ENCODE measurements at places on chromosomes 7 and 10. TPM values are rescaled to one million over a fixed set of nuclear protein-coding genes. Genes with fewer than 3 reads are reported as not detected.

- DNase-seq = no peak
These were observed 160.4 kb downstream of the RPS24 start for GRCh38 chr10:78194050-78194449.

- peak; percentile 88 for DNase-seq
These were observed 101.7 kb upstream of the SVIL start for GRCh38 chr10:29736366-29737073.

DNA sequence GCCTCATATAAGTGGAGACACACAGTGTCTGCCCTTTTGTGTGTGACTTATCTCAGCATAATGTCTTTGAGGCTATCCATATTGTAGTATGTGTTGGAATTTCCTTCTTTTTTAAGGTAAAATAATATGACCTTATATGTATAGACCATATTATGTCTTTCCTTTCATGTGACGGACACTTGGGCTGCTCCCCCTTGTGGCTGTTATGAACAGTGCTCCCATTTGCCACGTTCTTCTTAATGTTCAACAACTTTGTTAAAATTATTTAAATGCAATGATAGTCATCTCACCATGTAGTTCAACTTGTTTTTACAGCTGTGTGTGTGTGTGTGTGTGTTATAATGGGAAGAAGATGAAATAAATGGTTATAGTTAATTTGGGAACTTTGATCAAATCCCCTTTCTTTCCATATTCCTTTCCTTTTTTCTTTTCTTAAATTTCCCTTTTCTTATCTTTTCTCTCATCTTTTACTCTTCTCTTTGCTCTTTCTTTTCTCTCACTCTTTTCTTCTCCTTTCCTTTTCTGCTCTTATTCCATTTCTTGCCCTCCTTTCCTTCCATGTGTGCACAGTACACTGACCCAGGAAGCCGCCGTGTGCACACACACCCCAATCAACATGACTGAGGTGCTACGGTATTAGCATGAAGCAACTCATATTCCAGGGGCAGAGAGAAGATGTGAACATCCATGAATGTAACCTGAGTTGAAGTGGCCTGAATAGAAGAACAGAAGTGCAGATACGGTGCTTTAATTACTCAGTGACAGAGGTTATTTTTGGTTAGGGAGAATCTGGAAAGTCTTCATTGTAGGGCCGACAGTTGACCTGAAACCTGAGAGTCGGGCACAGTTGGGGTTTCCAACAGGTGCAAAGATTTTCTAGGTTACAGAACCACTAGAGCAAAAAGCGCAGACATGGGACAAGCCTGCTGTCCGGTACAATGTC, 596.6 kb downstream of the SDK1 start:
- no peak for DNase-seq

GRCh38 chr10:8618834-8619233, 564.3 kb downstream of the GATA3 start:
- no peak for DNase-seq

FGF8 gene
- not detected for total RNA-seq

DNA sequence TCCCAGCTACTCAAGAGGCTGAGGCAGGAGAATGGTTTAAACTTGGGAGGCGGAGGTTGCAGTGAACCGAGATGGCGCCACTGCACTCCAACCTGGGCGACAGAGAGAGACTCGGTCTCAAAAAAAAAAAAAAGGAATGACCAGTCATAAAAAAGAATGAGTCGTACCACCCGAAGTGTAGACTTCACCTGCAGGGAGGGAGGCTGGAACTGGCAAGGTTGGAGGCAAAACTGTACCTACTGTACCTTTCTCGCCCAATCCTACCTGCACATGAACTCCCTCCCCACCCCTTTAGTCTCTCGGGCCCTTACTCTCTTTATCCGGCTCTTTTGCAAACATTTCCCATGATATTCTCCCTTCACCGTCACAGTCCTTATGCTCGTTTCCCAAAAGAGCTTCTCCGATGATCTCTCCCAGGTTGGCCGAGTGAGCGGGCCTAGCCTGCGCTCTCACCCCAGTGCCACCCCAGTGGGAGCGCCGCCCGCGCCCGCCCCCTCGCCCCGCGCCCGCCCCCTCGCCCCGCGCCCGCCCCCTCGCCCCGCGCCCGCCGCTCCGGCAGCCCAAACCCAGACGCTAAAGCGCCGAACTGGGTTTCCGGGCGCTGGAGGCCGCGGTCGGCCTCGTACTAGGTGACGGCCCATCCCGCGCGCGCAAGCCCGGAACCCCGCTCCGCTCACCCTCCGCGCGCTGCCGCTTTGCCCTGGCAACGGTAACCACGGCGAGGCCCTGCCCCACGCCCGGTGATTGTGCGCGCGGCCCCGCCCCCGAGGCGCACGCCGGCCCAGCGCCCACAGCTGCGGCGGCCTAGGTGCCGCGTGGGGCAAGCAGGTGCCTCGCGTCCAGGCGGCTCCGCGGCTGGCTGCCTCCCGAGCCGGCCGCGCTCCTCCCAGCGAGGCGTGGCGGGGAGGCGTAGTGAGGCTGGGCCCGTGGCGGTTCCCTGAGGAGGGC, at the start of gene SMKR1:
SMKR1 (plus strand) TSS at position 772 of the 948 bp plus-strand sequence. CDS start 294 bp downstream, outside the sequence.
- DNase-seq = peak; percentile 90

DNA sequence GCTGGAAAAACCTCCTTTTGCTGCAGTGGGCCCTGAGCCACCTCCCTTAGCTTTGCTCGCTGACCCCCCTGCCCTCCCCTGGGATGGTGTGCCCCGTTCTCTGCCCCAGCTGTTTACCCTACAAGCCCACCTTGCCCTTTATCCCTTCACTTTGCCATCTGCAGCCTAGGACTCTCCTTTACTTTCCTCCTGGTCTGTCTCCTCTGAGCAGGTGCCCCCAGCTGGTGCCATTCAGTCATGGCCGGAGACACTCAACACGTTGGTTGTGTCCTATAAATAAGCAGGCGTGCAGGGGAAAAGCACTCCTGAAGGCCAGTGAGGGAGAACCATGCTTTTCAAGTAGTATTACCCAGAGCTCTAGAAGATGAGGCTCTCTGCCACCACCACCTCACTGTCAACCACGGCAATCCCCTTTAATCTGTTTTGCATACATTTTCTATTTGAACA, 6.1 kb downstream of the RASSF4 start:
- peak; percentile 26 for DNase-seq

PTPRZ1 gene
- 0.41 TPM for total RNA-seq

DNAJC12 gene
- total RNA-seq = 7.1 TPM

DNA sequence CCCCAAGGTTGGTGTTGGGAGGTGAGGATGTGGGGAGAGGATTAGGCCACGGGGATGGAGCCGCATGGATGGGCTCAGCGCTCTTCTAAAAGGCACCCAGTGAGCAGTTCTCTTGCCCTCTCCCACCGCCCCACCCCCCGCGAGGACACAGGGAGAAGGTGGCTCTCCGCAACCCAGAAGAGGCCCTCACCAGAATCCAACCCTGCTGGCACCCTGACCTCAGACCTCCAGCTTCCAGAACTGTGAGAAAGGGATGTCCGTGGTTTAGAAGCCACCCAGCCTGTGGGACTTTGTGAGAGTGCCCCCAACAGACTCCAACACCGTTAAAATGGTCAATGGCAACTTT, 242.8 kb upstream of the PPP2R2D start:
- no peak for DNase-seq
